NCI-H2171 treated with DMSO at 0.1 percent for 48 hours (cell line): ENCODE measurements at places on chromosomes 5 and 9.

DNA sequence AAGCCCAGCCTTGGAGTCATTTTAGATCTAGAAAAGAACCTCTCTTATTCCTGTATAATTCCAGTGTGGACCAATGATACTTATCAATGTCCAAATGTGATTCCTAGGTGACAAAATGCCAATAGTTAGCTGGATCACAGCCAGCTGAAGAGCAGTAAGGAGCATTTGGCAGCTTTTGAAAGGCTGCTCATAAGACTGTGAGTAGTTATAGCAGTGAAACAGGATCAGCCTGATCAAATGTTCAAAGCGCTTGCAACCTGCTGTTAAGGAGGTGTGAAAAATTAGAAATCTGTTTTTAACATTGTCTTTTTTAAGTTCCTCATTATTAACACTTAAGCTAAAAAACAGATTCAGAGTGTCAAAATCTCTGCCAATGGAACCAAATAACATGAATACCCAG is 85.1 kb downstream of the SSBP2 start:
- DNase-seq: peak; percentile 55

DNA sequence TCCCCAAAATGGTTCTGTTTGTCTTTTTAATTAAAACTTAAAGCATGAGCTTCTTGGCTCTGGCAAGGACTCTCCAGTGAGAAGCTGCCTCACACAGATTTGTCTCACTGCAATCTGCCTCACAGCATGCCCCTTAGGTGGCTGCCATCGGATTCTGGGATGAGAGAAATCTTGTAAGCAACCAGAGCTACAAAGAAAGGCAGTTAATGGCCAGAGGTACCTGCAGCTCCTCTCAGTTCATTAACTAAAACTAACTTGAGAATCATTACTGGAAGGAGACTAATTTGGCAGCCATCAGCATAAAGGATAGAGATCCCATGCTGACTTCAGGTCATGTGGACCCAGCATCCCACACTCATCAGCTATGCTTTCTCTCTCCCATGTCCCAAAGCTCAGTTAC is 220.6 kb upstream of the DMAC1 start:
- no peak for DNase-seq

GRCh38 chr5:140312067-140312790 is 9.3 kb upstream of the PFDN1 start:
- DNase-seq: no peak

DNA sequence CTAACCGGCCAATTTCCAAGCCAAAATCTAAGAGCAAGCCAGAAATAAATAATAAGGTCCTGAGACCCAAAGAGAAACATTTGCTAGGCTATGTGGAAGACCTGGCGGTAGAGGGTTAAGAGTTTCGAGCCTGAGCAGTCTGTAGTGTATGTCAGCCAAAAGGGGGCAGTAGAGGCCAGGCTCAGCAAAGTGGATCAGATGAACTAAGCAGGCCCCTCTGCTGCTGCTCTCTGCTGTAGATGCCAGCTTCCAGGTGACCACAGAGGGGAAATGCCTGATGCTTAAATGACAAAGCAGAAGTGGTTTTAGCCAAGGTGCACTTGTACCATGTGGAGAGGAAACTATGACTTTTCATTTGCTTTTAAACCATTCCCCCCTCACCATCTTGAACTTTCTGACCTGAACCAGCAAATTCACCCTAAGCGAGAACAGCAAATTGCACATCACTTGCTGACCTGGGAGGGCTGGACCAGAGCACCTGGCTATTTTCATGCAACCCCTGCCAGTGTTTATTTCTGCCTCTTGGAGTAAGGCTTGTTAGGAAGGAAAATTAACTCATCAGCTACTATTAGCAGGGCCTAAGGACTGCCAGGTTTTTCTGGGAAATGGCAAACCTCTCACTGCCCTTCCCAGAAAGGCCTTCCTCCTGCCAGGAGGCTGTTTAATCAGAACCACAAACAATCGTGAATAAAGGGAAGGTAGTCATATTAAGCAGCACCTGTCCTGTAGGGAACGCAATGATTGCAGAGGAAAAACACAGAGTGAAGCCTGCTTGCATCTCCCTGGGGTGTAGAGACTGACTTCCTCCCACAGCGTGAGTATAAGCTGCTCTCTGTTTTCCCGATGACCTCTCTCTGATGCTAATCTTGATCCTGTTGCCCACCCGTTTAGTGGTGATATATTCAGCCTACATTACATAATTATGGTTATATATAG is 818.2 kb downstream of the TLR4 start:
- DNase-seq: peak; percentile 27

- DNase-seq: no peak
Observed at GRCh38 chr5:128736553-128736952, 198.5 kb upstream of the FBN2 start.

GRCh38 chr9:99134893-99135341 is 30.0 kb downstream of the TGFBR1 start:
- peak; percentile 84 for DNase-seq

DNA sequence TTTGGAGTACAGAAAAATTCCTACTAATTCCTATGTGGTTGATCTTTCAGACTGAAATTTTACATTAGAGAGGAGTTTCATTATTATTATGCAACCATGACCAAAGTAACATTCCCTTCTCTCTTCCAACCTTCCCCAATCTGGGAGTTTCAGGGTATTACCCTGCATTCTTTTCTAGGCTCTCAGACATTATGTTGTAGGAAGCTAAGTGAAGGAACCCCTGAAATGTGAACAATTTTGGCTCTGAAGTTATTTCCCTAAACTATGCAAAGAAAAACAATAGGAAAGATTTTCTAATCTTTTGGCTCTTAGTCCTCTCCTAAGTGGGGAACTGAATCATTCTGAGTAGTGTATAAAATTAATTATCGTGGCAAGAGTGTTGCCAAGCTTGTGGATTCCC is 63.3 kb upstream of the ZFAND5 start:
- DNase-seq: no peak

GRCh38 chr9:95032580-95033341 is 284.7 kb downstream of the FANCC start:
- no peak for DNase-seq

- no peak for DNase-seq
Observed at GRCh38 chr9:75086541-75087288, 1.2 kb downstream of the NMRK1 start.

DNA sequence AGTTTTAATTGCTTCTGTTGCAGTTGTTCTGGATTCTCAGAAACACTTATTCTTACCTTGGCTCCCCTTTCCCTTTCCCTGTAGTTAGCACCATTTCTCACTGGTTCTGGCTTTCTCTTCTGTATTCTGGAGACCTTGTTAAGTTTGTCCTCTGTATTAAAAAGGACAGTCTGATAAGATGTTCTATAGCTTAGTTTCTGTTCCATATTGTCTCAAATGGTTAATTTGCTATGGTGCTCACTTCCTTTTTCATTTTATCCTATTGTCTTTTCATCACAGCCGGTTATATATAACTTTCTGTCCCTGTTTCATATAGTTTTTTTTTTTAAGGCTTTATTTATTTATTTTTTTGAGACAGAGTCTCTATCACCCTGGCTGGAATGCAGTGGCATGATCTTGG is 41.4 kb upstream of the KIAA1958 start:
- no peak for DNase-seq

- DNase-seq: no peak
Observed at GRCh38 chr9:137411645-137412380, 11.1 kb downstream of the EXD3 start.

DNA sequence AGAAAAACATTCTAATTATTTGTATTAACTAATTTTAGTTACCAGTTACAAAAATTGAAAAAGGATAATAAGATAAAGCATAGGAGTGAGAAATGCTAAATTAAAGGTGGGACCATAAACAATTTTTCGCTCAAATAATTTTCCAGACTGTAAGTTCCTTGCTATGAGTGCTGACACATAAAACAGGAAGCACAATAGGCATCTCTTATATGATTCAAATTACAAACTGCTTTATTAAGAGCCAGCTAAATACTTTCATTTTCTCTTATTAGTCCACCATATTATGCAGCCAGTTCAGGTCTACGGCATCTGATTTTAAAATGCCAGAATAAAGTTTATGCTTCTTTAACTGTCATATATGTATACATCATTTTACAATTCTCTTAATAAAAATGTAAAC is 4.4 kb downstream of the RC3H2 start:
- no peak for DNase-seq

DNA sequence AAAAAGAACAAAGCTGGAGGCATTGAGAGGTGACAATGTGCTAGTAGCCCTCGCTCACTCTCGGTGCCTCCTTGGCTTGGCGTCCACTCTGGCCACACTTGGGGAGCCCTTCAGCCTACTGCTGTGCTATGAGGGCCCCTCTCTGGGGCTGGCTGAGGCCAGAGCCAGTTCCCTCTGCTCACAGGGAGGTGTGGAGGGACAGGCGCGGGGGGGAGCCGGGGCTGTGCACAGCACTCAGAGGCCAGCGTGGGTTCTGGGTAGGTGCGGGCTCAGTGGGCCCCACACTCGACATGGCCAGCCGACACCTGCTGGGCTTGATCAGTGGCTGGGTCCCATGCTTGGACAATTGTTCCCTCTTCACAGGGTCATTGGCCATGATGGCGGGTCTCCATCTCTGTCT is 202.5 kb upstream of the GRAMD2B start:
- no peak for DNase-seq

DNA sequence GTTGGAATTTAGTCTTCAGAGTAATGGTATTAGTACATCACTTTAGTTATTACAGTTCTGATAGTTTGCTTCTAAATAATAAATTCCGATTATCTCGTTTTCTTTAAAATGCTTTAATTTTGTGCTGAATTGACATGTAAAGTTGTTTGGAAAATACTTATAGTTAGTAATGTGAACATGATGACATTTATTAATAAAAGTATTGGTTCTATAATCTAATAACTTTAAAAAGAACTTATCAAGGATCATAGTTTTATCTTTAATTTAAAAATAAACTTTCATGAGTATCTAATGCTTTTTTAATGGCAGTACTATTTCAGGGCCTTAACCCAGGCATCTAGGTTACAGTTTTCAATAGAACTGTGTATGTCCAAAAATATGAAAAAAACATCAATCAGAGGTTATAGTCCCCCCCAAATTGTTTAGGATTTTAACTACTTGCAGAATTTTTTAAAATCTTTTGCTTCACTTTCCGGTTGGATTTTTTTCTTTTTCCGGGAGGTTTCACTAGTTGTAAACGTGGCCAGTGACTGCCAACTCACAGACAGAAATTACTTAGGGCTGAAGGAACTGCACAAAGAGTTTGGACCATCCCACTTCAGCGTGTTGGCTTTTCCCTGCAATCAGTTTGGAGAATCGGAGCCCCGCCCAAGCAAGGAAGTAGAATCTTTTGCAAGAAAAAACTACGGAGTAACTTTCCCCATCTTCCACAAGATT is 680 bp downstream of the GPX8 start:
- no peak for DNase-seq

DNA sequence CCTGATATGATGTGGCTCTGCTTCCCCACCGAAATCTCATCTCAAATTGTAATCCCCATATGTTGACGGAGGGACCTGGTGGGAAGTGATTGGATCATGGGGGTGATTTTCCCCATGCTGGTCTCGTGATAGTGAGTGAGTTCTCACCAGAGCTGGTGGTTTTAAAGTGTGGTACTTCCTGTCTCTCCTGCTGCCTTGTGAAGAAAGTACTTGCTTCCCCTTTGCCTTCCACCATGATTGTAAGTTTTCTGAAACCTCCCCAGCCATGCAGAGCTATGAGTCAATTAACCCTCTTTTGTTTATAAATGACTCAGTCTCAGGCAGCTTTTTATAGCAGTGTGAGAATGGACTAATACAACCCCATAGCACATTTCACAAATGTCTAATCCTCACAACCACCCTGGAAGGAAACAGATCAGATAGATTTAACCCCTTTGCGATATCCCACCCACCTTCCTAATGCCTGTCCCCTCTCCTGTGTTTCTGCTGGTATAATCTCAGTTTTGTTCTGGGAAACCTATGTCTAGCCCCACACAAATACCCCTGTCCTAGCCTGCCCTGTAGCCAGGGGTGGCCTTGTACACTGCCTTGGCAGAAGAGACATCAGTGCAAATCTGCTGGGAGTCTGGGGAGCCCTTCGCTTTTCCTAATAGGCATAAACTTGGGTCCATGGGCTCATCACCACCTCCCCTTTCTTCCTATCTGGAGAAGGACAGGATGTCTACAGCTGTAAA is 157.0 kb upstream of the RAI14 start:
- no peak for DNase-seq

- no peak for DNase-seq
Observed at GRCh38 chr5:158538506-158539074, 561.1 kb downstream of the EBF1 start.

GRCh38 chr9:71819115-71819739 is 50.9 kb upstream of the CEMIP2 start:
- DNase-seq: peak; percentile 11

GRCh38 chr5:111582451-111582850 is 70.1 kb upstream of the STARD4 start:
- no peak for DNase-seq

DNA sequence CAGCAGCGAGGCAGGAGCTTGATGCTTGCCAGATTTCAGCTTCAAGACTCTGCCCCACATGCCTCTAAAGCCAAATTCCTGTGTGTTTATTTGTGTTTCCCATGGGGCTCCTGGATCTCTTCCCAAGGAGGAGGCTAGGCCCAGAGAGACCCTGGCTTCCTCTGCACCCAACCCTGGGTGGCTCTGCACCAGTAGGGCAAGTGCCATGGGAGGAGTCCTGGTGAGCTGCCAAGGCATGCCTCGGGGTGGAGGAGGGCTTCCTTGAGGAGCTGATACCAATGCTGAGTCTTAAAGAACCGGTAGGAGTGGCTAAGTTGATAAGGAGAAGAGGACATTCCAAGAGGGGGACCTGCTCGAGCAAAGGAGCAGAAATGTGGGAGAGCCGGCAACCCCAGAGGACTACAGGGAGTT is 6.8 kb upstream of the TIFAB start:
- DNase-seq: no peak

DNA sequence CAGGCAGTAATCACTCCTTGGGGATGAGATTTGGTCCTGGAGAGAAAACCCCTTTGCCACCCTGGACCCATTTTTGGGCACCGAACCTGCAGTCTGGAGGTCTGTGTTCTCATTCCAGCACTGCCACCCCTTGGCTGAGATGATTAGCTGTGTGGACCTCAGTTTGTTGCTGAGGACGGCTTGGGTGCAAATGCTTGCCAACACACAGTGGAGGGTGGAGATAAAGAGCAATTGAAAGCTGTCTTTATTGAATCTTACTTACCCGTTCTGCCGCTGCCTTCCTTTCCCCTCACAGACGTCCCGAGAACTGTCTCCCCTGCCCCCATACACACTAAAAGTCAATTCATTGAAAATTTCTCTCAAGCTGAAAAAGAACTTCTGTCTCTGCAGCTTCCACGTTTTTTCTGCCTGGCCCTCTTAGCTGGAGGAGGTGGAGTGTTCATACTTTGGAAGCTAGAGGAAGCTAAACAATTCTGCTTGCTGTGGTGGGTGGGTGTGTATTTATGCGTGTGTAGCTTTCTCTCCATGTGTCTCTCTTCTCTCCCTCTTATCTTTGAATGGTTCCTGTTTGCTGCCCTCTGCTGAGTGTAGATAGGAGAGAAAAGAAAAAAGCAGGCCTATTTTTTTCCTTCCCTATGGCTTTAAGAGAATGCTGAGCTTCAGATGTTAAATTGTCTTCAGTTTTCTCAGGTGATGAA is 6.6 kb downstream of the GALNT10 start:
- DNase-seq: peak; percentile 12

GRCh38 chr9:91426123-91426745 is 2.6 kb upstream of the NFIL3 start:
- peak; percentile 57 for DNase-seq

GRCh38 chr9:105694848-105695581 is 674 bp downstream of the TMEM38B start:
- DNase-seq: peak; percentile 66
